Iris pigment epithelial cell (primary cell): ENCODE measurements at places on chromosomes 4 and X.

GRCh38 chr4:77036206-77036605 lies 39.6 kb downstream of the CCNI start:
- peak; percentile 97 for DNase-seq

DNA sequence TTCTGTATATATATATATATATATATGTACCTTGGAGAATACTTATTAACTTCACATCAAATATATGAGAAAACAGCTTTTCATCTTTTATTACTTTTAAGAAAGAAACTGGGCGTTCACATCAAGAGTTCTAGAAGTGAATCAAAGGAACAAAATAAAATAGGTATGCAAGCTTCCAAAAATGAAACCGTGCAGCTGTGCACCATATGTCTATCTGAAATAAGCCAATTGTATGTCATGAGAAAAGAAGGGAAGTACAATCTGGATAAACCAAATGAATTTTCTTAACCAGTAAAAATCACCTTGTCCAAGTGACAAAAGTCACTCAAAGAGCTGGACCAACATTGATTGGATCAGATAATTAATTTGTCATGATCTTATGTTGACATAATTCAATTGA lies 405.4 kb upstream of the TECRL start:
- no peak for DNase-seq

DNA sequence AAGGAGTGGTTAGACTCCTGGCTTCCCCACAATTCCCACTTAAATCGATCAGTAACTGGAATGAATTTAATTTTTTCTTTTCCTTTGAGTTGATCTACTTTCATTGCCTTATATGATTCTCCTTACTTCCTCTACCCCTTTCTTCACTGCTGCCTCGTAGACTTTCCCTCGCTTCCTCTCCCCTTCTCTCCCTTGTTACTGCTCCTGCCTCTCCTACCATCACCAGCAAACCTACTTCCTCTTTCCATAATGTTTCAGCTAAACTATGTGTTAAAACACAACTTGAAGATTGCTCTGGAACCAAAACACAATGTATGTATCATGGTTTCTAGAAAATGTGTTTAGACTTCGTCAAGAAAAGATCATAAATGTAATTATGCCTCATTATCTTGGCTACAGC lies 132.0 kb upstream of the TET2 start:
- no peak for DNase-seq

DNA sequence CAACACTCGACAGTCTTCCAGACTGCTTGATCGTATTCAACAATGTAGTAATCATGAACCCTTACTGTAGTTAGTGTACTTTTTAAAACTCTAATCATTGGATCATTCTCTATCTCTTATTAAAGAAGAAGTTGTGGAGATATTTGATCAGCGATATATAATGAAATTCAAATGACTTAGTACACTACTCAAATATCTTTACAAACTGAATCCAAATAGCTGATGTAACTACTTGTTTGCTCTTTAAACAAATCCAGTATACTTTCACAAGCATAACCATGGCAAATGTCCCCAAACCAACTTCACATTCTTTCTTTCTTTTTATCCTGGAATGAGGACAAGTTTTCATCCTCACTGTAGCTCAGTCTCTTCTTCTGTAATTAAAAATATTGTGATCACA lies 1569.9 kb upstream of the ADGRL3 start:
- no peak for DNase-seq

GRCh38 chr4:1318488-1319213 lies 28.4 kb upstream of the UVSSA start:
- no peak for DNase-seq

DNA sequence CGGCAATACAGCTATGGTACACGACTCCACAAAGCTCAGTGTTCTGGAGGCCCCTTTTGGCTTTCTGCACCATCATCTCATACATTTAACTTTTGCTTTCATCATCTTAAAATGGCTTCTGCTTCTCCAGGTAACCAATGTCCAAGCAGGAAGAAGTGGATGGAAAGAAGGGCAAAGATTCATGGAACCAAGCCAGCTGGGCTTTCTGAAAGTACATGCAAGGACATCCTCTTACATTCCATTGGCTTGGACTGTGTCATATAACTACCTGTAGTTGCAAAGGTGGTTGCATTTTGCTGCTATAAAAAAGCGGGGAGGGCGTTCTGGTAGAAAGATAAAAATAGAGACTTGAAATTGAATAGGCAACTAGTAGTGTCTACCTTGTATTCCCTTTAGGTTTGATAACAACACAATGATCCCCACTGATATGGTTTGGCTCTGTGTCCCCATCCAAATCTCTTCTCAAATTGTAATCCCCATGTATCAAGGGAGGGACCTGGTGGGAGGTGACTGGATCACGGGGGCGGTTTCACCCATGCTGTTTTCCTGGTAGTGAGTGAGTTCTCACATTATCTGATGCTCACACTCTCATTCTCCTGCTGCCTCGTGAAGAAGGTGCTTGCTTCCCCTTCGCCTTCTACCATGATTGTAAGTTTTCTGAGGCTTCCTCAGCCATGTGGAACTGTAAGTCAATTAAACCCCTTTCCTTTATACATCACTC lies 6.7 kb upstream of the FHIP1A start:
- DNase-seq, result no peak

DNA sequence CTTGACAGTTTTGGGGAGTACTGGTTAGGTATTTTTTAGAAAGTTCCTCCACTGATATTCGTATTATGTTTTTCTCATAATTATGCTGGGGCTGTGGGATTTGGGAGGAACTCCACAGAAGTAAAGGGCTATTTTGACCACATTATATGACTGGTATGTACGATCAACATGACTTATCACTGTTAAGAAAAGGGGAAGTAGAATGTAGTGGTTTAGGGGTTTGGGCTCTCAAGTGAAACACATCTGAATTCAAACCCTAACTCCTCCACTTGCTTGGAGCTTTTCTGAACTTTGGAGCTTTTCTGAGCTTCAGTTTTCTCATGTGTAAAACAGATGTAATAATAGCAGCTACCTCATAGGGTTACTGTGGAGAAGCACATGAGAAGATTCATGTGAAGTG lies 96.4 kb upstream of the C1GALT1C1 start:
- no peak for DNase-seq

GRCh38 chr4:1722551-1723118 lies 1.3 kb downstream of the TACC3 start:
- DNase-seq, result no peak

DNA sequence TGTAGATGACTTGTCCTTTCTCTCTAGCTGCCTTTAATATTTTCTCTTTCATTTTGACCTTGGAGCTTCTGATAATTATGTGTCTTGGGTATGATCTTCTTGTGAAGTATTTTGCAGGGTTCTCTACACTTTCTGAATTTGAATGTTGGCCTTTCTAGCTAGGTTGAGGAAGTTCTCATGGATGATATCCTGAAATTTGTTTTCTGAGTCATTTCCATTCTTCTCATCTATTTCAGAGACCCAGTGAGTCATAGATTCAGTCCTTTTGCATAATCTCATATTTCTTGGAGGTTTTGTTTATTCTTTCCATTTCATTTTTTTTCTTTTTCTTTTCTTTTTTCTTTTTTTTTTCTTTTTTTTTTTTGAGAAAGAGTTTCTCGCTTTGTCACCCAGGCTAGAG lies 585.7 kb upstream of the PABPC4L start:
- peak; percentile 12 for DNase-seq

GRCh38 chr4:109554971-109555370 lies 5.1 kb upstream of the MCUB start:
- DNase-seq, result no peak

GRCh38 chr4:9875516-9875915 lies 94.1 kb downstream of the DRD5 start:
- DNase-seq, result no peak

- DNase-seq, result no peak
Observed at GRCh38 chrX:39381422-39381821, 580.2 kb downstream of the MID1IP1 start.

DNA sequence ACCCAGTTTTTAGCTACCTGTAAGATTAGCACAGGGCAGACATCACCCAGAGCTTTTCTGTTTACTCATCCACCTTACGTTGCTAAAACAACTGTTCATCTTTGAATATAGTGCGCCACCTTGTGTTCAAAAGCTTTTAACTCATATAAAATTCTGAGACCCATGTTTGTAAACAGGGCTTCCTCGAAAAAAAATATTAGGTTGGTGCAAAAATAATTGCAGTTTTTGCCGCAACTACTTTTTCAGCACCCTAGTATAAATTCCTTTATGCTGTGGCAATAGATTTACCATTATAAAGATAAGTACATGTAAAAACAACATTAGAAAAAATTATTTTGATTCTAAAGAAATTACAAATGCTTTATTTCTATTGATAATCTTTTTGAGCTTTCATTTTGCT lies 147.9 kb downstream of the LRBA start:
- DNase-seq, result peak; percentile 78

GRCh38 chrX:132433001-132433400 lies 55.8 kb downstream of the MBNL3 start:
- no peak for DNase-seq

- DNase-seq, result no peak
Observed at GRCh38 chr4:6676722-6677558, 16.7 kb upstream of the S100P start.

- no peak for DNase-seq
Observed at GRCh38 chr4:57550198-57550597, 440.0 kb upstream of the IGFBP7 start.

DNA sequence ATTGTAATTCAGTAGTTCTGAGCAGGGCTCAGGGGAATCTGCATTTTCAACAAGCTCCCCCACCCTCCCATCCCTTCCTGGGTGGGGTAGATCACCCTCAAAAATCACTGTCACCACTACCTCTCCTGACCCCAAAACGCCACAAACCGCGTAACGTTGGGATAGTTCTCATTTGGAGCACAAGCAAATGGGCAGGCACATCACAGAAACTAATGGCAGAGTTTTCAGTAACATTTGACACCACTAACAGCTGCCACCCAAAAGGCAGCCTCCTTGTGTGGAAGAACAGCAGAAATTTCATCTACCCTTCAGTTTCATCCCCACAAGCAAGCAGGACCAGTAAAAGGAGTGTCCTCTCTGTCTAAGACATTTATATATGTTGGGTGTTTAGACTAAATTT lies 132.7 kb downstream of the PALLD start:
- no peak for DNase-seq

GRCh38 chr4:87857789-87858188 lies 25.0 kb downstream of the MEPE start:
- DNase-seq, result no peak

DNA sequence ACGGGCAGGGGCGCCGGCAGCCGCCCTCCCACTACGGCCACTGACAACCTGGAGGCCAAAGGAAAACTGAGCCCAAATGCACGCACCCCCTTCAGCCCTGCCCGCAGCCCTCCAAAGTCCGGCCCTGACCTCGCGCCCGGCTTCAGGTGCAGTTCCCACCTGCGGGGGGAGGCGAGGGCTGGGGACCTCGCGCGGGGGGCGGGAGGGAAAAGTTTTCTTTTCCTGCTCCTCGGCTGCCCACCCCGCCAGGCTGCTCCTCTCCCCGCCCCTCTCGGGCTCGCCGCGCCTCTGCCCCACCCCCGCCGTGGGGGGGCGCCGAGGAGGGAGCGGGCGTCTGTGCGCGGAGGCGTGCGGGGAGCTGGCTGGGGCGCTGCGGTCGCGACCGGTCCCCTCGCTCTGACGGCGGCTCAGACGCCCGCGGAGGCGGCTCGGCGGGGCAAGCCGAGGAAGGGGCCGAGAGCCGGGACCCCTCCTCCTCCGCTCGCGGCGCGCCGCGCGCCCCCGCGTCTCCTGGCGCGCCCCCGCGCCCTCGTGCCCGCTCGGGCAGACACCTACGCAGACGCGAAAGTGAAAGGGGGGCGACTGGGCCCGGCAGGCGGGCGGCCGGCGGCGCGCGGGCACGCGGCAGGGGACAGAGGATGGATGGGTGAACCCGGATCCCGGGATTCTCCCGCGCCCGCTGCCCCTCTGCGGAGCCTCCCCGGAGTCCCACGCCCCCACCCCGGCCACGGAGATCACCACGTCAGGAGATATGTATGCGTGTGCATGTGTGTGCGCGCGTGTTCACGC lies 3.1 kb upstream of the NR3C2 start:
- DNase-seq, result no peak

DNA sequence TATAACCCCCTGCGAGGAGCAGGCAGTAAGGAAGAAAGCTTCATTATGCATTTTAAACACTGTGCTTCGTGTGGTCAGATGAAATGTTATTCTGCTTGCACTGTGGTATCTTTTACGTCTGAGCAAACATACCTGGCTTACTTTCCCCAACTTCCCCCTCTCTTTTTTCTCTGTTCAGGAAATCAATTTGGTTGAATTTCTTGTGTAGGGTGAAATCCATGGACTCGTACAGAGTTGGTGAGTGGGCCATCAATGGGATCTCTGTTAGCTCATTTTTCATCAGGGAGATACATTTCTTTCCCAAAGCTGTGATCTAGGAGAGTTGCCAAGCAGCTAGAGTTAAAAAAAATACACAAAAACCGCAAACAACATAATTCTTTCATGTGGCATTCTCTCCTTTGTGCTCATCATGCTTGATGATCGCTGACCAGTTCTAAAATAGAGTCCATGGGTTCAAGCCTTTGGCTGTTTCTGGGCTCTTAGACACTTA lies 98.5 kb downstream of the FRAS1 start:
- peak; percentile 75 for DNase-seq

DNA sequence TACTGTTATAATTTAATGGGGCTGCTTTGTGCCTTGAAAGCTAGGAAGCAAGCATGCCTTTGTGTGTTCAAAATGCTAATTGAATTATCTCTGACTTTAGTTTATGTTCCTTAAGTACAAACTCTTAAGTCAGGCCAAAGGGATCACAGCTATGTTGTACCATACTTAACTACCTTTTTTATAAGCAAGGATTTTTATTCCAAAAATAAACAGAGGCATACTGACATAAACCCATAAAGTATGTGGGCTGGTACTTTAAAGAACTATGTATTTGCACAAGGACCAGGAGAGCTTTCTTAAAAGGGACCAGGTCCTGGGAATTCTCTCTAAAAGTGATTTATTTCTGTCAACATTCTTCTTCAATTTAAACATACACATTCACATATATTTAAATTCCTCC lies 57.8 kb upstream of the HCCS start:
- no peak for DNase-seq

DNA sequence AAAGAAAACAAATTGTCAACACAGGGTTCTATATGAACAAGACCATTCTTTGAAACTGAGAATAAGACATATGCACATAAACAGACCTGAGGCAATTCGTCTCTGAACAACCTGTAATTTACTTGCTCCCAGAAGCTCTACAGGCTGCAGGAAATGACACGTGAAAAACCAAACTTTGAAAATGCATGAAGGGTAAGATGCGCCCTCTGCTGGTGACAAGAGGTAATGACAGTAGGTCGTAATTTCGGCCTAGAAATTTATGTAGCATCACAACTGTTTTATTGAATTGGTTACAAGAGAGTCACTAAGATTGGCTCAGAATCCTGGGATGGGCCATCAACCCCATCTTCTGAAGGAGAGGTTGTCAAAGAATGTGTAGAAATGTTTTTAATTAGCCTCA lies 276.5 kb downstream of the PPP4R3C start:
- peak; percentile 47 for DNase-seq
